Suprapubic skin (tissue), 4 donors: ENCODE measurements at places on chromosomes 16 and 17.

GRCh38 chr16:2485811-2486507 lies 11.0 kb downstream of the TBC1D24 start:
- peaks cover 57% of the 10 kb centered on the region for H3K4me1 ChIP-seq
- no peak overlapping the region for H3K4me3 ChIP-seq
- no peaks in the 10 kb centered on the region for H3K27me3 ChIP-seq
- DNase-seq, result no peak
- H3K36me3 ChIP-seq, result no peaks in the 10 kb centered on the region
- H3K27ac ChIP-seq, result no peak overlapping the region

- no peaks in the 10 kb centered on the region for H3K36me3 ChIP-seq
- DNase-seq, result no peak
- no peaks in the 10 kb centered on the region for H3K4me1 ChIP-seq
- no peak overlapping the region for H3K4me3 ChIP-seq
Observed at GRCh38 chr17:40980117-40980516, 4.0 kb downstream of the KRT40 start.

- H3K27me3 ChIP-seq, result peaks cover under 1% of the 10 kb centered on the region
- no peaks in the 10 kb centered on the region for H3K36me3 ChIP-seq
- no peak overlapping the region for H3K27ac ChIP-seq
- H3K4me3 ChIP-seq, result no peak overlapping the region
Observed at GRCh38 chr17:3788200-3788599, 12.8 kb downstream of the ITGAE start.

DNA sequence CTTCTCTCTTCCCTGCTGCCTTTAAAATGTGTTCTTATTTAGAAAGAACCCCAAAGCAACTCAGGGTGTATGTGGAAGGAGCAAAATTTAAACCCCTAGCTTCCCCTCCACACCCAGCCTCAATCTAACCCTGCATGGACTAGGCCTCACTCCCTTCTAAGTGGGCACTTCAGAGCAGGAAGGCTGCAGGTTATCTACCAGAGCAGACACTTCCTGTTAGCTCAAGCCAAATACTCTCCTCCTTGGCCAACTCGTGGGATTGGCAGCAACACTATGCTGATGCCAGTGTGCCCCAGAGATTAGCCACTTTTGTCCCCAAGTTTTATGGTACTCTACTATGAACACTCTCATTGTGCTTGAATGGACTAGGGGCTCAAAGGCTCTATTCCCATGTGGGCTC lies 35.6 kb downstream of the CCDC42 start:
- no peaks in the 10 kb centered on the region for H3K4me1 ChIP-seq

DNA sequence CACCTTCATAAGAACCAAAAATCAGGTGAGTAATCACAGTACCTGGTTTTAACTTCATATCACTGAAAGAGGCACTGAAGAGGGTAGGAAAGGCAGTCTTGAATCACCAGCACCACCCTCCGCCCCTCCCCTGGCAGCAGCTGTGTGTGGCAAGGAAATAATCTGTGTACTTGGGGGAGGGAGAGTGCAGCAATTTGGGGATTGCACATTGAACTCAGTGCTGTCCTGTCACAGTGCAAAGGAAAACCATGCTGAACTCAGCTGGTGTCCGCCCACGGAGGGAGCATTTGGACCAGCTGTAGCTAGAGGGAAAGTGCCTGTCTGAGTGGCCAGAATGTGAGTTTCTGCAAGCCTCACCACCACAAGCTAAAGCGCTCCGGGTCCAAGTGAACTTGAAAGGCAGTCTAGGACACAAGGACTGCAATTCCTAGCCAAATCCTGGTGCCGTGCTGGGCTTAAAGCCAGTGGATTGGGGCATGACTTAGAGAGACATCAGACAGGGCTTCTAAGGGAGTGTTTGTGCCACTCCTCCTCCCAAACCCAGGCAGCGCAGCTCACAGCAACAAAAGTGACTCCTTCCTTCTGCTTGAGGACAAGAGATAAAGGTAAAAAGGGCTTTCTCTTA lies 39.7 kb upstream of the ALDH3A1 start:
- H3K27me3 ChIP-seq, result no peaks in the 10 kb centered on the region
- no peak for DNase-seq
- no peak overlapping the region for H3K27ac ChIP-seq
- H3K36me3 ChIP-seq, result peaks cover 52% of the 10 kb centered on the region
- peaks cover 4% of the 10 kb centered on the region for H3K4me1 ChIP-seq

GRCh38 chr17:81130385-81131361 lies 34.6 kb upstream of the PVALEF start:
- H3K27ac ChIP-seq, result no peak overlapping the region
- H3K4me3 ChIP-seq, result no peak overlapping the region
- DNase-seq, result no peak
- H3K27me3 ChIP-seq, result peaks cover 9% of the 10 kb centered on the region

DNA sequence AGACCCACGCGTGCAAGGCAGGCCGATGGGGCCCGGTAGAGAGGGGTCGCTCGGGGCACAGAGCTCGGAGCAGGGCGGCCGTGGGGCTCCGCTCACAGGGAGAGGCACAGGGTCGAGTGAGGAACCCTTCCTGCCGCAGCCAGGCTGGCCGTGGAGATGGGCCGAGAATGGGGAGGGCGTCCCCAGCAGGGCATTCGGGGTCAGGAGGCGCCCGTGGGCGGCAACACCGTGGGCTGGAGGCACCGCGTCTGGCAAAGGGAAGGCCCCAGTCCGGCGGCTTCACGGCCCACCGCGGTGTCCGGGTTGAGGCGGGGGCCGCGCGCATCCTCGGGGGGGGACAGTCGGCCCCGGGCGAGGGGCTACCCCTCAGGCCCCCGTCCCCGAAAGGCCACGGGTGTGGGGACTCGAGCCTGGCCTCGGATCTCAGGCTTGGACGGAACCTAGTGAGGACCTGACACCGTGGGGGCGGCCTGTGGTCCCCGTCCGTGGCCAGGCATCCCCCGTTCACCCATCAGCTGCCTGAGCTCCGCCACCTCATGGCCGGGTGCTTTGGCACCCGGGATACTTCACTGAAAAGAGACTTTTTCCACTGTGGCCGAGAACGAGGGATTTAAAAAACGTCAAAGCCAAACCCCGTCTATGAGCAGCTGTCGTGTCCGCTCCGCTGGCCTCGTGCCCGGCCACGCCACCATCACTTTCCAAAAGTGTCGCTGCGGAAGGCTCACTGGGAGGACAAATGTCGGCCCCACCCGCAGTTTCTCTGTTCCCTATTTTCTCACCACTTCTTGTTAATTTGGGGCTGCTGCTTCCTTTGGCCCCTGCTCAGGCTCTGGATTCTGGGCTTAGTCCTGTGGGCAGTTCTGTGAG lies 73.6 kb downstream of the METRNL start:
- H3K4me1 ChIP-seq, result peaks cover 40% of the 10 kb centered on the region
- H3K36me3 ChIP-seq, result no peaks in the 10 kb centered on the region
- DNase-seq, result no peak
- peak overlapping the region; percentile 78 for H3K27ac ChIP-seq

DNA sequence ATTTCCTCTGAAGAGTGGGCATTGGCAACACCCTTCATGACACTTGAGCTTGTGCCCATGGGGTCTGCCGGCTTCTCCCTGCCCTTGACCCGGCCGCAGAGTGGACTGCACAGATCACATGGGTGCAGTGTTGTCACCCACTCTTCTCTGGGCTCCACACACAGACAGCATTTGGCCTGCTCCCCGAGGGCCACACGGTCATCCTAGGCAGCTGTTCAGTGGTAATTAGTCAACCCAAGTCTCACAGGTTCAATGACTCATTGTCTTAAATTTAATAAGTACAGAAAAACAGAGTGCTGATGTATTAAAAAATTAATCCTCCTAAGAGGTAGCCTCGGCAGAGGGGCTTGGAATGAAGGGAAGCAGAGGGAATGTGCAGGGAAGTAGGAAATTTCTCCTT lies 204.8 kb downstream of the MSI2 start:
- H3K27ac ChIP-seq, result no peak overlapping the region
- H3K4me1 ChIP-seq, result peaks cover 1% of the 10 kb centered on the region
- DNase-seq, result no peak

DNA sequence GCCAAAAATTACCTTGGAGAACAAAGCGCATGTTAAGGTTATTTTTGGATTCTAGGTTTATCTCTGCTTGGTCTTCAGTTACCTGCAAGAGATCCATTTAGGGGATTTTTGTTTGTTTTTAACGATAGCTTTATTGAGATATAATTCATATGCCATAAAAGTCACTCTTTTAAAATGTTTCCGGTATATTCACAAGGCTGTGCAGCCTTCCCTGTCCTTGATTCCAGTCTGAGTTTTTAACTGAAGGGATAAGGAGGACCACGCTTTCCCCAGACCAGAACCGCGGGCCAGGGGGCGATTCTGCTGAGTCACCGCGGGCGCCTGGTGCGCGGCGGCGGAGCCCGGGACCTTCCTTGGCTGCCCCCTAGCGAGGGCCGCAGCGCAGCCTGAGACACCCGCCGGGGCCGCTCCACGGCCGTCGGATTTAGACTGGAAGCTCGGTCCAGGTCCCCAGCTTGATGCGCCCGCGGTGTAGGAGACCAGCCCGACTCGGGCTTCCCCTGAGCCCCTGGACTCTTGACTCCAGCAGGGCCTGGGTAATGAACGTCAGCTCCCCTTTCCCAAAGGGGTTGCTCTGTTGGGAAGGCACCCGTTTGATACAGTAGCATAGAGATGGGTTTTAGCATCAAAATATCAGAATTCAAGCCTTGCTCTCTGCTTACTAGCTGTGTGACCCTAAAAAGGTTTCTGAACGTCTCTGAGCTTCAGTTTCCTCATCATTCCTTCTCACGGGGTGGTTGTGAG lies 50.0 kb upstream of the STH start:
- H3K36me3 ChIP-seq, result no peaks in the 10 kb centered on the region
- peak; percentile 89 for DNase-seq
- peaks cover 15% of the 10 kb centered on the region for H3K4me1 ChIP-seq
- H3K4me3 ChIP-seq, result peak overlapping the region; percentile 26
- no peak overlapping the region for H3K27ac ChIP-seq
- peaks cover 2% of the 10 kb centered on the region for H3K27me3 ChIP-seq

- no peaks in the 10 kb centered on the region for H3K4me1 ChIP-seq
- no peak for DNase-seq
- H3K27me3 ChIP-seq, result no peaks in the 10 kb centered on the region
- no peak overlapping the region for H3K4me3 ChIP-seq
- no peaks in the 10 kb centered on the region for H3K36me3 ChIP-seq
Observed at GRCh38 chr16:48125888-48126287, 29.9 kb downstream of the ABCC12 start.

DNA sequence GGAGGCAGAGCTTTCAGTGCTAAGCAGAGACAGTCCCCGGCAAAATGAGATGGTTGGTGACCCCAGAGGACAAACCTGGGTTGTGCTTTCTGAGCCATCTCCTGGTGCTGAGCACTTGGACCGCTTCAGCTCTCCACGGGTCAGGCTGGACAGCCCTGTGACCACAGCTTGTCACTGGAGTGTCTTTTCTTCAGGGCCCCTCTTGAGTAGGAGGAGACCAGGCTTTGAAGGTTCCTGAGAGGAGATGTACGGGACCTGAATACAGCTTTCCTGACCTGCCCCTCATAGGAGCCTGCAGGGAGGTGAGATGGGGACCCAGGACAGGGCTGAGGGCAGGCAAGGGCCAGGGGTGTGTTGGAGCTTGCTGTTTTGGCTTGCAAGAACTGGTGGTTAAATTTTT lies 17.8 kb upstream of the ADGRG1 start:
- H3K36me3 ChIP-seq, result no peaks in the 10 kb centered on the region
- no peak overlapping the region for H3K4me3 ChIP-seq
- peak; percentile 63 for DNase-seq
- no peaks in the 10 kb centered on the region for H3K27me3 ChIP-seq
- peaks cover 10% of the 10 kb centered on the region for H3K4me1 ChIP-seq

- DNase-seq, result no peak
- no peak overlapping the region for H3K4me3 ChIP-seq
- no peak overlapping the region for H3K27ac ChIP-seq
- H3K4me1 ChIP-seq, result peaks cover 4% of the 10 kb centered on the region
- H3K36me3 ChIP-seq, result peaks cover 10% of the 10 kb centered on the region
Observed at GRCh38 chr16:84893849-84894599, 74.2 kb downstream of the CRISPLD2 start.
